ENCODE measurements at places on chromosomes 7 and 10.

DNA sequence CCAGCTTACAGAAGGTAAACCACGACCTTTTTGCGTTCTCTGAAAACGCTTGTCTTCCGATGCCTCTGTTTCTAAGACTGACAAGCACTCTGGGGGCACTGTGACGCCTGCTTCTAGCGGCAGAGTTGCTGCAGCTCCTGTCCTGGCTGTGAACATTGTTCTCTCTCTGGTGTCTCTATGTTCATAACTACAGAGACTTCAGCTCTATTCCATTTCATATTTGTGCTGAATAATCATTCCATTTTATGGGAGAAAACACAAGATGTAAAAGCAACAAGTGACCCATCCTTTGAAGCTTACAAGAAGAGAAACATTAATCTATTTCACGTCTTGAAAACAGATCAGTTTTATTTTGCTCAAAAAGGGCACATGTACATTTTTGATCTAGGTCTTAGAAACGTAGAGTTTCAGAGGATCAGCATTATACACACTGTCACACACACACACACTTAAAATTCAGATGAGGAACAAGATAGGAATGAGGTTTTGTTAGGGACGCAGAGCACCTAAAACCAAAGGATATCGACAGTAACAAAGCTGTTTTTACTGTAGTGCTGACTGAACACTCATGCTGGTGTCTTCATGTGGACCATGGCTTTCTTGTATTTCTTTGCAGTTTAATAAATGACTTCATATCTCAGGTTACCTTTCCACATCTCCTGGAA is 3.0 kb downstream of the IKZF1 start:
- no peak for DNase-seq

GRCh38 chr7:133771788-133772419 is 355.2 kb upstream of the LRGUK start:
- no peak for DNase-seq

GRCh38 chr7:129890090-129890489 is 62.7 kb downstream of the UBE2H start:
- DNase-seq, result no peak

GRCh38 chr7:35900651-35901050 is 99.8 kb downstream of the SEPTIN7 start:
- no peak for DNase-seq

GRCh38 chr7:20998309-20998708 is 211.6 kb upstream of the SP8 start:
- DNase-seq, result no peak

- DNase-seq, result no peak
These were observed 16.9 kb upstream of the GET4 start for GRCh38 chr7:859359-860030.

DNA sequence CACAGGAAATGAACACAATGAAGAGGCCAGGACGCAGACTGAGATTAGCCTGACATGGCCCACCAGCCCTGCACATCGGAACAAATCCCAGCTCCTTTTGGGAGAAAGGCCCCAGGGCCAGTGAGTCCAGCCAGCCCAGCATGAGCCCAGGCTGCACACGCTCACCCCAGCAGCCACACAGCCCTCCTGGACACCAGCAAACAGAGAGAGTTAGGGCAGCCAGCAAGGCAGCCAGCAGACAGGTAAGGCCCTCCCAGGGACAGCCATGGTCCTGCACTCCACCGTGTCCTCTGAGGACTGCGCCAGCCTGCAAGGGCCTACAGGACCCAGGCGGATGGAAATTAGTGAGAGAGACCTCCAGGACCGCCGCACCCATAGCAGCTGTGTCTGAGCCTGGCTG is 8.1 kb upstream of the GRID1 start:
- peak; percentile 12 for DNase-seq

GRCh38 chr10:122344741-122345258 is 29.7 kb upstream of the PLEKHA1 start:
- no peak for DNase-seq

- DNase-seq, result peak; percentile 39
These were observed 343.7 kb upstream of the AOAH start for GRCh38 chr7:37068038-37068437.

GRCh38 chr10:35872671-35873070 is 230.6 kb upstream of the FZD8 start:
- no peak for DNase-seq

DNA sequence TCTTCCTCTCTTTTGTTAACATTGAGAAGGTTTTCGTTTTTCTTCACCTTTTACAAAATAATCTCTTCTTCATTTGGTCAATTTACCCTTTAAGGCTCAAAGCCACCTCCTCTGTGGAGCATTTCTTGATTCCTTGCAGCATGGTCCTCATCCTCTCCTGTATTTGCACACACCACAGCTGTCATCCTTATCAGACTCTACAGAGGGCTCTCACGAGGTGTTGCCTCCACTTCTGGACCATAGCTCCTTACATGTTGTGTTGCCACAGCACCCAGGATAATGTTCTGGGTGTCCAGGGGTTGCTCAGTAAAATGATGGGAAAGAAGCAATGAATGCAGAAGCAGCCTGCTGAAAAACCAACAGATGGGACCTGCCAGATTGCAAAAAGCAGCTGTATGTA is 192.8 kb downstream of the SH2D4B start:
- no peak for DNase-seq

GRCh38 chr7:37323966-37324365 is 124.7 kb downstream of the ELMO1 start:
- DNase-seq, result peak; percentile 75

GRCh38 chr10:31353574-31353973 is 34.6 kb downstream of the ZEB1 start:
- no peak for DNase-seq

DNA sequence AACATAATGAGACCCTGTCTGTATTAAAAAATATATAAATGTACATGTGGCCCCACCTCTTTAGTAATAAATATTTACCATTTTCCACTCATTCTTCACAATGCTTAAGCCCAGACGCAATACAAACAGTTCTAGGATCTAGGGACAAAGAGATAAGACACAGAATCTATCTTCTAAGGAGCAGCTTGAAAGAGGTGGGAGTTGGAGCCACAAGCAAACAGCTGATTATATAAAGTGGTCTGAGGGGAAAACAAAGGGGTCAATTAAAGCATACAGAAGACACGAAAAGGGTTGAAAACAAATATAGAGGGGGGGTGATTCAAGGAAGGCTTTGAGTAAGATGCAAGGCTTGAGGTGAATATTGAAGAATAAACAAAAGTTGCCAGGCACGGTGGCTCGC is 43.1 kb downstream of the UBE2H start:
- no peak for DNase-seq

- DNase-seq, result no peak
These were observed 406 bp downstream of the CBLL1 start for GRCh38 chr7:107744345-107744750.

- DNase-seq, result no peak
These were observed 145.2 kb upstream of the PFKP start for GRCh38 chr10:2921956-2922680.

DNA sequence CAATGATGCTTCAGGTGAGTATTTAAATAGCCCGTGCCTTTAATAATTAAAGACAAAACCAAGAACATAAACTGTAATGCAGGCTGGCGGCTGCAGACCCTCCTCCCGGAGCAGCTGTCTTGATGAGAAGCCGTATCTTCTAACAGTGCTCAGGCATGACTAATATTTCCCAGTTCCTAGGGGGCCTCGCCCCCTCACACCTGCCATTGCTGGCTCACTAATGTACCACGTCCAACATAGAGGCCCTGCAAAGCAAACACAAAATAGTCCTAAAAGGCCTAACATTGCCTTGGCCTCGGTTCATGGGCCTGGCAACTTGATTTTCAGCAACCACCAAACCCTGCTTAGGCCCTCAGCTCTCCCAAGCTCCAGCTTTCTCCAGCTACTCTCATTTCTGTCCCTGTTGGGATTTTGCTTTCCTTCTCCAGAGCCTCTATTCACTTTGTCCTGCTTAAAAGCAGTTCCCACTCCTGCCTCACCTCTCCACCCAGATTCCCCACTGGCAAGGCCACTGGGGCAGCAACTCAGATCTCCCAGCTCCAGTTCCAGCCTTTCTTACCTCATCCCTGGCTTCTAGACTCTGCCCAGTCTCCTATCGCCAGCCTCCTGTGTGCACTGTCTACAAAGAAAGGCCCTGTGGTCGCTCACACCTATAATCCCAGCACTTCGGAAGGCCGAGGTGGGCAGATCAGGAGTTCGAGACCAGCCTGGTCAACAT is 16.2 kb downstream of the SORBS1 start:
- DNase-seq, result no peak

DNA sequence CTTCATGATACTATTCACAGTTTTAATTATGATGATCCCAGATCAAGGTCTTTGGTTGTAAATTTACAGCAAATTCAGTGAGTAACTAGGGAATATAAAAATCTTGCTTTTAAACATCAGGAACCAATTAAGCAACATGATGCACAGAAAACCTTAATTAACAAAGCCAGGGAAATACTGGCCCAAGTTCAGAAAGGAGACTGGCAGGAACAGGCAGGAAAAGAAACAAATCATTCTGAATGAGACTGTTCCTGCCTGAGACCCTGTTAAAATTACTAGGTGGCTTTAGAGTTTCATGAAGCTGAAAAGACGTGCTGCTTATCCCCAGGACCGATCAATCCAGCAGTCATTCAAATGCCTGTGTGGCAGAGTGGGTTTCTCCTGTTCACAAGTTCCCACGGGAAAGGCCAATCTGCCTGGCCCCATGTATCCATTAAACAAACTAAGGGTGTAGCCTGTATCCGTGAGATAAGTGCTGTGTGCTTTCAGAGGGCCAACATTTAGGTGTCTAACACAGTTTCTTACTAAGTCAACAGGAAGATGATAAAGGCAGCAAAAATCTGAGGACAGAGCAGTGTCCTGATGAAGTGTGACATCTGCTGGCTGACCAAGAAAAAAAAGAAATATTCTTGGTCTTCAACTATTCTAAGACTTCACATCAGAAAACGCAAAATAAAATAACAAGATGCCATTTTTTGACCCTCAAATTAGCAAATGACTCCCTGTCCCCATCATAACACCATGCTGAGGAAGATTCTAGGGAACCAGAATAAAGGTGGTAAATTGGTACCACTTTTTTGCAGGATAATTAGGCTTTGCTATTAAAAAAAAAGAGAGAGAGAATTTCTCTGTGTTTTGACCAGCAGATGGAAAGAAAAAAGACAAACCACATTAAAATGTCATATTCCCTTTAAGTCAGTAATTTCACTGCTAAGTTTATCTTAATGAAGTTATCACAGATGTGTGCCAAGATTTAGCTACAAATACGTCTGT is 34.2 kb downstream of the PUS7 start:
- DNase-seq, result peak; percentile 52

DNA sequence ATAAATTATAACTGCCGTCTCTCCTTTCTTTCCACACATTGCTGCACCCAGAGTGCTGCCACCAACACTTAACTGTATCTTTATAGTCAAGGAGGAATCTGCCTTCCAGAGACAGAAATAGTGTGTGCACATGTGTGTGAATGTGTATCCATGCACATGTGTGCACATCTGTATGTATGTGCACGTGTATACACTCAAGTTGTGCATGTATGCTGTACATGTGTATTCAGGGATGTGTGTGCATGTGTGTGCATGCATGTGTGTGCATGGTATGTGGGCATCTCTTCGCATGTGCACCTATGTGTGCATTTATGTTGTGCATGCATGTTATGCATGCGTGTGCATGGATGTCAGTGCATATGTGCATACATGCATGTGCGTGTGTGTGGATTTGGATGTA is 253.3 kb downstream of the KLF6 start:
- DNase-seq, result no peak

- peak; percentile 75 for DNase-seq
These were observed 103.7 kb downstream of the RNF216 start for GRCh38 chr7:5677538-5678294.

DNA sequence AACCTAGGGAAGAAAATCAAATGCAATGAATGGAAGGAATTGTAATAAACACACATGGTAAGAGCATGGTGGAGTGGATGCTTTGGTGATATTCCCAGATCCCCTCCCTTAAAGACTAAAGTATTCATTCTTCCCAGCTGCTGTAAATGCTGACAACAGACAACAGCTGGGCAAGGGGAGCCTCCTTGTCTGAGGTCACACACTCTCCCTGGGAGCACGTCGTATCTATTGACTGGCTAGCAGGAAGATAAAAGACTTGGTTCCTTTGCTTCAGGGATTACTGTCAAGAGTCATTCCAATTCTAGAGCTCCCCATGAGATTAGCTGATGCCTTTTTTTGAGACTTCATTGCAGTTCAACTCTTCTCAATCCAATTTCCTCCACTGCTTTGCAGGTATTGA is 443.5 kb upstream of the ETV1 start:
- peak; percentile 50 for DNase-seq

GRCh38 chr10:80596391-80597257 is 58.9 kb downstream of the SH2D4B start:
- DNase-seq, result peak; percentile 45

- no peak for DNase-seq
These were observed 866.5 kb upstream of the GHITM start for GRCh38 chr10:83272666-83273434.

- DNase-seq, result no peak
These were observed 34.5 kb downstream of the GOT1 start for GRCh38 chr10:99395750-99396445.

DNA sequence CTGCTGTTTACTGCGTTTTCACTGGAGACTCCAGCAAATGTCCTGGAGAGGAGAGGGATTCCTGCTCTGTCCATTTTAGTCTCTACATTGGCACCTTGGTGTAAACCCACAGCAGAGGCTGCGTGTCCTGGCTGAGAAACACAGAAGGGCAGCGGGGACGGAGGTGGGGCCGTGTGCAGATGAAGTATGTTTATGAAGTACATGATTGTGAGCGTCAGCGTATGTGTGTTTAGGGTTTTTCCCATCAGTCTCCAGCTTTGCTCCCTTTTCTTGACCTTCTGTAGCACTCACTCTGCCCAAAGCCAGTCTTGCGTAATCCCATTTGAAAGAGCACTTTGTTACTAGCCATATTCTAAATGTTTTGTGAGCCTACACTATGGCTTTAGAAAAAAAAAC is 750.7 kb upstream of the SORCS1 start:
- no peak for DNase-seq

GRCh38 chr7:24980534-24981170 is 674 bp upstream of the OSBPL3 start:
- DNase-seq, result no peak

DNA sequence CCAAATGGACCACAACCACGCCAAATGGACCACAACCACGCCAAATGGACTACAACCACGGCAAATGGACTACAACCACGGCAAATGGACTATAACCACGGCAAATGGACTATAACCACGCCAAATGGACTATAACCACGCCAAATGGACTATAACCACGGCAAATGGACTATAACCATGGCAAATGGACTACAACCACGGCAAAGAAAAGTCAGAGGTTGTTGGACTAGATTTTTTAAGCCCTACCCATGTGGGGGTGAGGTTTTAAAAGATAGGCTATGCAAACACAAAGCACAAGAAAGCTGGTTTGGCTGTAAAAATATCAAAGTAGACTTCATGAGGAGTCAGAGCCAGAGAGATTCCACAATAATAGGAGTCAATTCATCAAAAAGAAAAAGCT is 55.8 kb downstream of the NCAPG2 start:
- no peak for DNase-seq

- no peak for DNase-seq
These were observed 103.2 kb downstream of the NRG3 start for GRCh38 chr10:81978238-81978637.

All from glutamatergic neuron (in vitro differentiated cells).